ENCODE measurements at places on chromosomes 13 and 19.
A peak's percentile ranks its signal among the peaks of the same experiment; 100 is the strongest.

DNA sequence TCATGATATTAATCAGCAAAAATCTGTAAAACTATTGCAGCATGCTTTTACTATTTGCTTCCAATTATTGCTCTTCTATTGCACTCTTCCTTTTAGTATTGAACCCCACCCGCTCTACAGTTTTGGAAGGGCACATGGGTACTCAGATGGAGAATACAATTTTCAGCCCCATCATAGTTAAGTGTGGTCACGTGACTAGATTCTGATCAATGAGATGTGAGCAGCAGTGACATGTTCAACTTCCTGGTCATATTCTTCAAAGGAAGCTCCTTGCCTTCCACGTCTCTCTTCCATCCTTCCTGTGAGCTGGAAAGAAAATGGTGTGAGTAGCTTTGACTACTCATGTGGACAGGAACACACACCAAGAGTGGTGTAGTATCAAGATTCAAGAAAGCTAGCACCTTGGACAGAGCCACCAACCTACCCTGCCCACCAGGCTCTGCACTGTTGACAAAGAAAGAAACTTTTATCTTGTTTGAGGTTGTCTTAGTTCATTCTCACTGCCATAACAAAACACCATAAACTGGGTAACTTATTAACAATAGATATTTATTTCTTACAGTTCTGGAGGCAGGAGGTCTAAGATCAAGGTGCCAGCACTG, 3.8 kb upstream of the FGF14 start:
- no peak for DNase-seq

GRCh38 chr19:51296336-51297093, 14.9 kb upstream of the IGLON5 start:
- no peak for DNase-seq

GRCh38 chr19:55502197-55502952, 14.1 kb downstream of the SSC5D start:
- DNase-seq: no peak

GRCh38 chr13:98664047-98664446, 87.1 kb upstream of the STK24 start:
- no peak for DNase-seq

- no peak for DNase-seq
Measured at GRCh38 chr13:100658363-100658762, 16.2 kb downstream of the TMTC4 start.

GRCh38 chr19:12965017-12965811, 4.2 kb upstream of the DAND5 start:
- DNase-seq: peak; percentile 71

DNA sequence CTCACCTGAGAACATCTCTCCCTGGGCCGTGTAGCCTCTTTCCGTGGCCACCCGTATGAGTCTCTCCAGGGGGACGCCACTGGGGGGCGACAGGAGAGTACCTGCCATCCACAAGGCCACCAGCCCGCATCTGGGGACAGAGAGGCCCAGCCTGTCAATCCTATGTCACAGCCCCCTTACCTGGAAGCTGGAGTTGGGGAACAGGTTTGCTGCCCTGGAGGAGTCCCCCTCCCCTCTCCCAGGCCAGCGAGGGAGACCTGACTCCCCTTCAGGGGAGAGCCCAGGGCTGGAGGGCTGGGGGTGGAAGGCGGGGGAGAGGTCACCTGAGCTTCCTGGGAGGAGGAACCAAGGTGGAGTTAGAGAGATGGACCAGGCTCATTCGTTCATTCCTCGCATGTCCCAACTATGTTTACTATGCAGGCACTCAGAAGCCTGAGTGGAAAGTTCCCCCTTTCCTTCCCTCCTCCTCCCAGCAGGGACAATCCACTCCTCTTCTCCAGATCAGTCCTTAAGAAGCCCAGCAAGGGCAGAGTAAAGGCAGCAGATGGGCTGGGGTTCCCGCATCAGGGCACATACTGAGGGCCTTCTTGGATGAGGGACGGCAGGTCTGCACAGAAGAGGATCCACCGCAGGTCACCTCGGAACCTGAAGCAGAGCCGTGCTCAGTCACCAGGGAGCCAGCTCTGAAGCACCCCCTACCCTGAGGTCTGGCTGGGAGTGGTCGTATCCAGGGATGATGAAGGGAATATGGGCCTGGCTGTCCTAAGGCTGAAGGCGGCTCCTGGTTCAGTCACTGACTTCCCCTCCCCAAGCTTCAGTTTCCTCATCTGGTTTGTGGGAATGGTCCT, 5.5 kb downstream of the ACTMAP start:
- no peak for DNase-seq

- no peak for DNase-seq
Measured at GRCh38 chr19:18373892-18374629, 11.9 kb upstream of the GDF15 start.

DNA sequence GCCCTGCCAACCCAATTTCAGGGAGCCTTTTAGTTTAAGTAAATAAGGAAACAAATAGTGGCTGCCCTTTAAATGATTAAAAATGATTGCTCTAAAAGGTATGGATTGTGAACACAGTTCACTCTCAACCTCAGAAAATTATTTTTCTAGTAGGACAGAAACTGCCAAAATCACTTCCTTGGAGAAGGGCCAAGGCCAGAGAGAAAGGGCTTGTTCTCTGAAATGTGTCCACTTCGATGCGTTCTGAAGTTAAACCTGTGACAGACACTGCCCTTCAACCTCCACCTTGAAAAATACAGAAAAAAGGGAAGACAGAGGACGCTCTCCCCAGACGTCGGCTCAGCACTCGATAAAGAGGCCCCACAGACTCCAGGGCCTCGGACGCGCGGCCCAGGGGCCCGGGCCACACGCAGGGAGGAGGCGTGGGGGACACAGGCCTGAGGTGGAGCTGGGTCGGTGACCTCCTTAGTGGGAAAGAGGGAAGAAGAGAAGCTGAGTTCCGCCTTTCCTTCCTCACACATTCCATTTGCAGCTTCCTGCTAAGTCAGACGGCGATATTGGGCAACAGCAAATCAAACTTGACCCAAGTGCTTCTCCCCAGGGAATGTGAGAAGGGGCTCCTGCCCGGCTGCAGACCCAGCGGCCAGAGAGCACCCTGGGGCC, 63.6 kb downstream of the RASA3 start:
- no peak for DNase-seq

DNA sequence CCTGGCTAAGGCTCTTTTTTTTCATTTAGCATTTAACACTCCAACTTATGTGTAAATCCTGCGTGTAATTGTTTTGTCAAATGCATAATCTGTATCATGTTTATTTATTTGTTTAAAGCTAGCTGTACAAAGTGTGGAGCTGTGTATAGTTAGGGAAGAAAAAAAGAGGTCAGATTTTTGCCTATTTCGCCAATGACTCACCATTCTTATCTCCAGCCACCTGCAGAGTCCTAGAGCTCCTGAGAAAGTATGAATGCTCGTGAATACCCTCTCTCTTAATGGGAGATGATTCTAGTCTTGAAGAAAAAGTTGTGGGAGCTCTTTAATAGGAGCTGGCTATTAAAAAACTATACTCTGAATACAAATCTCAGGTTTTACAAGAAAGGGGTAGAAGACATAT, 778.8 kb upstream of the SLITRK5 start:
- DNase-seq: no peak

DNA sequence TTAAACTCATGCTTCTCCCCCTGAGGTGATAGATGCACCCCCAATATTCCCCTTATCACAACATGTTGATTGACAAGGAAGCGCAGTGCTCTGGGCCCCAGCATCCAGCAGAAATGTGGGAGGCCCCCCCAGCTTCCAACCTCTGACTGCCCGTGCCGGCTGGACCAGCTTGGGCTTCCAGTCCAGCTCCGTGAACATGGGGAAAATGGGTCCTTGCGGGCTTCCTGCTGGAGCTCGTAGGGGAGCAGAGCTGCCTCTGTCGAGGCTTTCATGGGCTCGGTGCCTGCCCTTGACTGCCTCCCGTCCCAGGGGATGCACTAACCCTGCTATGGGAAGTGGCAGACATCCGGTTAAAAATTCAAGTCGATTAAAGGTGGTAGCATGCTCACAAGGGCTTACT, 188.9 kb downstream of the COL4A1 start:
- no peak for DNase-seq
